Stimulated activated CD4-positive, alpha-beta T cell treated with anti-CD3 and anti-CD28 coated beads, Interleukin-12 subunit alpha, Interleukin-12 subunit beta, amount 100 ng/mL, for 48 hours (primary cell): ENCODE measurements at places on chromosomes 7 and 10.

- no peak for DNase-seq
Measured at GRCh38 chr10:100760726-100761125, 15.3 kb downstream of the PAX2 start.

DNA sequence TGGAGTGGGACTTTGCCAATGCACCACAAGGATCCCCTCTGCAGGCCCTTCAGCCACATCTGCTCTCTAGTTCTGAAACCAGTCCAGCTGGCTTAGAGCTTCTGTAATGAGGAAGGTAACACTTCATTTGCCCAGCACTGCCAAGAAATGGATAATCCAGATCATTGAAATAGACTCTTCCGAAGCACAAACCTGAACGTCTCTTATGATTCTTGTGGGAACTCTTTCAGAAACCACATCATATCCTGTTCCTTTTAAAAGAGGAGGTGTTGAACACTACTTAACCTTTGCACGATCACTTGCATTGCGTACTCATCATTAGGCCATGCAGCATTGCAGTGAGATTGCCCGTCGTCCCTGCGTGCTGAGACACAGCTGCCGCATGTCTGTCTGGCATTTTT is 25.8 kb upstream of the PLPP4 start:
- DNase-seq, result no peak

- no peak for DNase-seq
Measured at GRCh38 chr10:97851341-97852001, 1.8 kb downstream of the GOLGA7B start.

- no peak for DNase-seq
Measured at GRCh38 chr7:3301449-3301731, 338 bp downstream of the SDK1 start.

DNA sequence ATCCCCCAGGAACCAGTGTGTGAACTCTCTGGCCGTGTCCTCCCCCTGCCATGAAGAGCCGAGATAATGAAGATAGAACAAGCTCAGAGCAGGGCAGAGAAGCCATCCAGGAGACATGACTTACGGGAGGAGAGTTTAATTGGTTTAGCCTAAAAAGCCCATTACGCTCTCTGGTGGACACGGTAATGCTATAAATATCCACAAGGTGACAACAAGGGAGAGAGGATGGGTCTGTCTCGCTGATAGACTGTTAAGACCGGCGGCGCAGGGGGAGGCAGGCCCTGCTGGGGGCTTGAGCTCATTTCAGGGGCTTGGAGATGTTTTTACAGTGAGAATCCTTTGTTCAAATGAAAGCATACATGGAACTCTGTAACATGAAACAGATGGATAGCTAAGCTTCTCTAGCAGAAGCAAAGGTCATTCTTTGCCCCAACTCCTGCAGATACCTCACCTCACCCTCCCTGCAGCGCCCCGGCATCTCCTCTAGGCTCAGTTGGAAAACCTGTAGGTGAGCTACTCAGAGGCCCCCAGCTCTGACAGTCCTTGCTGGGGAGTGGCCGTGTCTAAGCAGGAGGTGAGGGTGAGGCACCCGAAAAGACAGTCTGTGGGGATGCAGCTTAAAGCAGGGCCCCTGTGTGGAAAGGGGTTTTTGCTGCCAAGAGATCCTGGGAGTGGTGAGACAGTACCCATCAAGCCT is 40.8 kb upstream of the LOXL4 start:
- DNase-seq, result no peak

DNA sequence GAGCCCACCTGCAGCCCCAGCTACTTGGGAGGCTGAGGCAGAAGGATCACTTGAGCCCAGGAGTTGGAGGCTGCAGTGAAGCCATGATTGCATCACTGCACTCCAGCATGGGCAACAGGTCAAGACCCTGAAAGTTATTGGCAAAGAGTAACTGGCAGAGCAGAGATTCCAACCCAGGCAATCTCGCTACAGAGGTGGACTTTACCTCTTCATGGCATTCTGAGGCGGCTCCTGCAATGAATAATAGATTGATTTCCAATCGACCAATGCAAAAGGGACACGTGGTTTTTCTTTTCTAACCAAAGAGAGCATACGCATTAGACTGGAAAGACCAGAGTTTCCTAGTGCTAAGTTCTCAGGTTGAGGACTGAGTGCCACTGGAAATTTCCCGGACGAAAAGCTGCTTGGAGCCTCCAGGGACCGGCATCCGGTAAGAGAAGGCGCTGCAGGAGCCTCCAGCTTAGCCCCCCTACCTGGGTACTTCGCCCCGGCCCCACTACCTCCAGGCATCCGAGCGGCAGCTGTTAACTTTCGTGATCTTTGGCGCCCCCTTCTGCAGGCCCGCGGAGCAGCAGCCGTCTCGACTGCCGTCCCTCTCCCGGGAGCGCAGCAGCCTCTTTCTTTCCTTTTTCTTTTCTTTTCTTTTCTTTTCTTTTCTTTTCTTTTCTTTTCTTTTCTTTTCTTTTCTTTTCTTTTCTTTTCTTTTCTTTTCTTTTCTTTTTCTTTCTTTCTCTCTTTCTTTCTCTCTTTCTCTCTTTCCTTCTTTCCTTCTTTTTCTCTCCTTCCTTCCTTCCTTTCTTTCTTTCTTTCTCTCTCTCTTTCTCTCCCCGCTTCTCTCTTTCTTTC is 4.1 kb downstream of the MBLAC1 start:
- peak; percentile 68 for DNase-seq

GRCh38 chr7:359766-360361 is 69.9 kb downstream of the FOXL3 start:
- DNase-seq, result no peak

DNA sequence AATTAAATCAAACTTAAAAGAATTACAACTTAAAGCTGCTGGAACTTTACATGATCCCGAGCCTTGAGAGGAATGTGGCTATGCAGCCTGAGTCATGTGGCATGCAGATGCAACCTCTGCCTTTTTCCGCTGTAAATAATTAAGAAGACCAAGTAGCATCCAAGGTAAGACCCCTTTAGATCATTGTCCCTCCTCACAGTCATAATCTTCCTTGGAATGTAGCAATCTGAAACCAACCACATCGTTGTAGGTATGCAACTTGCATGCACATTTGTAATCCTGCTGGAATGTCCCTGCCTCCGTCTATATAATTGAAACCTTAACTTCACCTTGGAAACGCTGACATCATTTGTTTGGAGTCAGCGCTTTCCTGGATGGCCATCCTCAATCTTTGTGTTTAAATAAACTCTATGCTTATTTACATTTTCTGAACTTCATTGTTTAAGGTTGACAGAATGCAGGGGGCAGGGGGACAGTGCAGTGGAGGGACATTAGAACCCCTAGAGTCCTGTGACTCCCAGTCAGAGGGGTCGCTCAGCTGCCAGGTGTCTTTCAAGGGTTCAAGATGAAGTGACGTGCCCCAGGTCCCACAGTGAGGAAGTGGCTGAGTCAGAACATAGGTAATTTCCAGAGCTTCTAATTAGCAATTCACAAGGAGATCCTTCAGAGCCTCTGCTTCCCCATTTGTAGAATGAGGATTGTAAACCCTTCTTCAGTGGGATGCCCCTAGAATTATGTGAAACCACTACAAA is 110.7 kb downstream of the RALA start:
- no peak for DNase-seq

DNA sequence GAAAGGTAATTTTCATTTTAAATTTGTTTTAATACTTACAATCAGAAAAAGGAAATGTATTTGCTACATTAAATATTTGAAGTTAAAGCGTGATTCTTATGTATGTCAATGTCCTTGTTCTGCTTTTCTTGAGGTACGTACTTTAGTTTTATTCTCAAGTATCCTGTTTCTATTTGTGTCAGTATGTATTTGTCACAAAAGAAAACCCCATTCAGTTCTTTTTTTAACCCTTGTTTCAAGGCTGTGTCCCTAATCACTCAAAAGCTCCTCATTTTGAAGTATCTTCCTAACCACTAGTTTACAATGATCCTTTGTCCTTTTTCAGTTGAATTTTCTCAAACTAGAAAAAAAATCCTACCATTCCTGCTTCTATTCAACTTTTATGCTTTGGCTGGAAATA is 25.2 kb downstream of the NHLRC2 start:
- DNase-seq, result no peak

GRCh38 chr7:102985176-102985783 is 72.5 kb downstream of the LRRC17 start:
- no peak for DNase-seq

- no peak for DNase-seq
Measured at GRCh38 chr10:92689663-92690210, at the start of gene HHEX. HHEX (plus strand) TSS chr10:92689955; CDS start chr10:92689987, 32 bp downstream.

DNA sequence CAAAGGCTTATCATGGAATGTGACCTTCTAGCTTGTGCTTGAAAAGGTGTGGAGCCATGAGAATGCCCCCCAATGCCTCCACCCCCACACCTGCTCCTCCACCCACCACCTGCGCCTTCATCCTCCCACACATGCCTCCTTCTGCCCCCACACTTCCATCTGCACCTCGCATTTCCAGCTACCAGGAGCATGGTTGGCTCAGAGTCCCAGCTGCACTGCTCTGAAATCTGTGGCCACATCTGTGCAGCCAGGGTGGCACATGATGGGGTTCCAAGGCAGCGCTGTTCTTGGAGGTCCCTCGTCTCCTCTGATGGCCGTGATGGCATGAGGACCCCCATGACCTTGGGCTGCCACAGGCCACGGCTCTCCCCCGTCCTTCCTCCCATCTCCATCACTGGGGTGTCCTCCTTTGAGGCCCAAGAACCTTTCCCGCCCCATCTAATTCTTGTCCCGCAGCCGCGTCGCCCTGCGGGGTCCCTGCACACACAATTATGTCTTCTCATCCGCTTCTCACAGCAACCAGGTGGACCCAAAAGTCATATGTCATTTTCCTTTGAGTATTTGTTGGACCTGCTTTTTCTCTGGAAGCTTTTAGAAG is 40.6 kb upstream of the CNPY1 start:
- DNase-seq, result no peak

- no peak for DNase-seq
Measured at GRCh38 chr7:158386866-158387545, 200.6 kb downstream of the PTPRN2 start.

DNA sequence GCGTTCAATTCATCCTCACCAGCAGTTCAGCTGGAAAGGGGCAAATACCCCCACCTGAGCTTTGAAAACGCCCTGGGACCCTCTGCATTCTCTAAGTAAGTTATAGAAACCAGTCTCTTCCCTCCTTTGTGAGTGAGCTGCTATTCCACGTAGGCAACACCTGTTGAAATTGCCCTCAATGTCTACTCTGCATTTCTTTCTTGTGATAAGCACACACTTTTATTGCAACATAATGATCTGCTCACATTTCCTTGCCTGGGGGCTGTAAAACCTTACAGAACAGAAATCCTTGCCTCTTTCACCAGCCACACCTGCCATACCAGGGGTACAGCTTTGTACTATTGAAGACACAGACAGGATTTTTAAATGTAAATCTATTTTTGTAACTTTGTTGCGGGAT is 155.8 kb upstream of the LANCL2 start:
- no peak for DNase-seq

DNA sequence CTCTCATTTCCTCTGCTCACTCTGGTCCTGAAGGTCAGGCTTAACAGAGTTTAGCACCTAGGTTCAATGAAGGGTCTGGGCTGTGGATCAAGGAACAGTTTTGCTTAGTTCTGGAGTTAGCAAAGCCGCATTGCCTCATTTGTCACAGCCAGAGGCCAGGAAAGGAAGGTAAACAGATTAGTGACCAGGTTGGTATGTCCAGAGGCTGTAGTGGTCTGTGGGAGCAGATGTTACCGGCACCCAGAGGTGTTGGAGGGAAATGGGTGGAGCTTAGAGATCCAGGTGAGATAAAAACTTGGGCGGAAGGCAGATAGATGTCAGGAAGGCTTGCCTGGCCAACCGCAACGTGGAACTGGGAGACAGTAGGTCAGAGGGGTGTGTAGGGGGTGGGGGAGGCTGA is 36.6 kb upstream of the ZMIZ2 start:
- DNase-seq, result no peak

DNA sequence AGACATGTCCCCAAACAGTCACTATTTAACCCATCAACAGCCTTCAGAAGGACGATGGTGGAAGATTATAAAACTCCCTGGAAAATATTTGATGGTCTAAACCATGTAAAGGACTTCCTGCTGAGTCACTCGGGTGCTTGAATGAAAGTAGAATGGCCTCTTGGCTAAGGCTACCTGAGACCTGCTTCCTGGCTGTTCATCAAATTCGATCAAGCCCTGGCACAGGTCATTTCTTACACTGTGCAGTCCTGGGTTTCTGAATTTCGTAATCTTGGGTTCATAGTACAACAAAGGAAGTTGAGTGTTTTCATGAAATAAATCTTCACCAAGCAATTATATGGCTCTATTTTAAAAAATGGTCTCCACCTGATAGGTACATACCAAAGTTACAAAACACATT is 260.3 kb upstream of the RNF32 start:
- DNase-seq, result no peak

DNA sequence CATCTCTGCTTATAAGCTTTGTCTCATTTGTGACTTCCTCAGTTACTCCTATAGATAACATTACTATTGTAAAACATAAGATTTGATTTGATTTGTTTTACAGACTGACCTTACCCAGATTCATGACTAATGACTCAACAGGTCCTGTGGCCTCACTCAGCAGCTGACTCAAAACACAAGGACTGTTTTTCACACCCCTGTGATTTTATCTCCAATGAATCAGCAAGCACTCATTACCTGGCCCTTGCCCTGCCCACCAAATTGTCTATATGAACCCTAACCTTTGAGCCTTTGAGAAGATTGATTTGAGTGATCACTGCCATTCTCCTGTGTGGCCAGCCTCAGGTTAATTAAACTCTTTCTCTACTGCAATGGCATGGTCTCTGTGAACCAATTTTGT is 1064.6 kb upstream of the LRRTM3 start:
- no peak for DNase-seq

GRCh38 chr10:65265451-65265954 is 1660.3 kb upstream of the LRRTM3 start:
- DNase-seq, result no peak

DNA sequence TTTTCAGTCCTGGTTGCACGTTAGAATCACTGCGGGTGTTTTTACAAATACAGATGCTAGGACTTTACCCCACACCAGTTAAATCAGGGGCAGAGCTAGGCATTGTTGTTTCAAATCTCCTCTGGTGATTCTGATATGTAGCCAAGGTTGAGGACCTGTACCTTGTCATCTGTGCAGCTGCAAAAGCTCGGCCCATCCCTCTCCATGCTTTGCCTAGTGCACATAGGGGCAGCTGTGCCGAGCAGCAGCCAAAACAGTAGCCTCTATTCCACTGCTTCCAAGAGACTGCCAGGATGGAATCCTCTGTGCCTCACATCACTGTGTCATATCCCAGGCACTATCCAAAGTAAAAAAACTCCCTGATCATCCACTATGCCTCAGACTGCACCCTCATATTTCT is 181.3 kb downstream of the CDK14 start:
- DNase-seq, result no peak

- no peak for DNase-seq
Measured at GRCh38 chr10:36170943-36171501, 528.9 kb upstream of the FZD8 start.

- no peak for DNase-seq
Measured at GRCh38 chr7:132511387-132511786, 64.9 kb downstream of the PLXNA4 start.

GRCh38 chr10:86653379-86653778 is 968 bp upstream of the OPN4 start:
- DNase-seq, result no peak

DNA sequence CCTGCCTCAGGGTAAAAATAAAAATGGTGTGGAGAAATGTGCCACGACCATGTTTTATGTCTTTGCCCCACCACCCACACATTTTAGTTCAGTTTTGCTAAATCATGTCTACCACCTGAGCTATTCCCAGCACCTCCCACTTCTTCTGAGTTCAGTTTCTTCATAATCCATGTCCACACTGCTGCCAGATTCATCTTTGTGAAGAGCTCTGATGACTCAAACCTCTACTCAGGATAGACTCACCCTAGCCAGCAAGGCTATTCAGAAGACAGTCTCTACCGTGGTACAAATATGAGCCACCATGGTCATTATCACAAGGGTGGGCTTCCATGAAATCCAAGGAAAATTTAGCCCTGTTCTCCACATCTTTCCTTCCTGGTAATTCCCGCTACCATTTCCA is 231.1 kb upstream of the PRKCQ start:
- no peak for DNase-seq
